A549 treated with Mapracorat at 1 μM for 4 hours (cell line): ENCODE measurements at places on chromosomes 6 and 20. TPM values are rescaled to one million over a fixed set of nuclear protein-coding genes. Genes with fewer than 3 reads are reported as not detected.

The CGAS gene
- total RNA-seq: 3.2 to 4.8 TPM (median 4.1 TPM) in 5 replicates

The TPBG gene
- 32.0 to 39.6 TPM (median 37.7 TPM) in 5 replicates for total RNA-seq

The PKIB gene
- 0.51 to 1.0 TPM (median 0.54 TPM) in 5 replicates for total RNA-seq

The YWHAB gene
- 187 to 204 TPM (median 194 TPM) in 5 replicates for total RNA-seq

The CBLN4 gene
- total RNA-seq: not detected in 5 replicates

The CGA gene
- total RNA-seq: 0.19 to 0.43 TPM (median 0.29 TPM) in 5 replicates

The MAP1LC3A gene
- 19.2 to 32.0 TPM (median 25.2 TPM) in 5 replicates for total RNA-seq

The ITPR3 gene
- total RNA-seq: 33.0 to 50.7 TPM (median 44.5 TPM) in 5 replicates

The SLC22A16 gene
- not detected in 5 replicates for total RNA-seq

The LIN28B gene
- 1.2 to 1.4 TPM (median 1.3 TPM) in 5 replicates for total RNA-seq
